ENCODE measurements at places on chromosomes 2 and 18.

- DNase-seq, result no peak
Measured at GRCh38 chr2:91477731-91478672, 2786.5 kb downstream of the RPIA start.

GRCh38 chr18:63579616-63580015 is 7.5 kb upstream of the SERPINB13 start:
- no peak for DNase-seq

DNA sequence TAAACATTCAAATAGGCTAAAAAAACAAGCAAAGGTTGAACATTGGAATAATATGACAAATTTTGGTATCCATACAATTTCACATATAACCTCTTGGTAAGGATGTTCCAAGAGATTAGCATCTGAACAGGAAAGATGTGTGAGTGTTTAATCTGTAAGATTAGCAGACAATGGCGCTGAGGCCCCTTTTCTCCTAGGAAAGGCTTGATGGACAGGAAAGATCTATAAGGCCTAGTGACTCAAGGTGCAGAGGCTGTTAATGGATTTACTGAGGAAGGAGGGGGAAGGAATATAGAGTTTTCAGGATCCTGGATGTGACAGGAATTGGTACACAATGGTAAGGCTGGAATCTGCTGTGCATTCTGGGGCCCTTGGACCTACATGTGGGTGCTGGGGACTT is 48.1 kb upstream of the SMAD2 start:
- DNase-seq, result no peak

DNA sequence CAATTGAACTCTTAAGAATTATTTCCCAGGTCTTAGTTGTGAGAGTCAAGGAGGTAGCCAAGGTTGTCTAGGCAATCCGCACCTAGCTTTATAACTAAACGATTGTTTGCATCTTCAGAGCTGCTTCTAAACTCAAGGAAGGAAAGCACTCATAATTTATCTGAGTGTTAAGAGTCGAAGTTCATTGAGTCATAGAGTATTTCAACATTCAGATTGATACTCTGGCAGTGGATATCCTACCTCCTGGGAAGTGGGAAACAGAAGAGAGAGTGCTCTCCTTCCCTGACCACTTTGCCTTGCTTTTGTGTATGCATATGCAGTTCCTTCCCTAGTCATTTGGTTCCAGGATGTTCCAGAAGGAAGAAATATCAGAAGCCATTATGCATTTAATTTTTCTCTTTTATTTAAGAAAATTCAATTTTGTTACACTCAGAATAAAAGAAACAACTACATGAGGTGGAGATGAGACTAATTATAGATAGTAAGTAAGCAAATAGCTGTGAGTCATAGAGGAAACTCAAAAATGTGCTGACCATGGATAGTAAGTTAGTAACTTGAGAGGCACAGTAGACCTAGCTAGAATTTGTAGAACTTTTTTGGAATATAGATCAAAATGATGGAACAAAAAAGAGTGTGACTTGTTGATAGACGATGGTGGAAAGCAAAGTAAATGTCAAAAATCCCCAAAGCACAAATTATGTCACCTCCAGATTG is 35.4 kb upstream of the FSHR start:
- no peak for DNase-seq

DNA sequence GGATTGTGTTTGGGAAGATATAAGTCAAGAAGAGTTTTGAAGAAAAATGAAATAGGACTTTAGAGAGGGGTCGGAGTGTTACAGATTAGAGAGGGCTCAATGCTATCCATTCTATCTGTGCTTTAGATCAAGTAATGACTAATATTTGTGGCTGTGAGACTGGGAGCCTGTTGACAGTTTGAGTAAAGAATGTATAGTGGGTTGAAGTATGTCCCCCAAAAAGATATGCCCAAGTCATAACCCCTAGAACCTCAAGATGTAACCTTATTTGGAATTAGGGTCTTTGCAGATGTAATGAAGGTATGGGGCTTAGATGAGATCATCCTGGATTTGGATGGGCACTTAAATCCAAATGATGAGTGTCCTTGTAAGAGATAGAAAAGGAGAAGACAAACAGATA is 55.3 kb upstream of the SERPINE2 start:
- DNase-seq, result no peak

- no peak for DNase-seq
Measured at GRCh38 chr2:168889635-168890005, 610 bp downstream of the SPC25 start.

- DNase-seq, result no peak
Measured at GRCh38 chr2:236862961-236863728, 222.5 kb upstream of the COPS8 start.

DNA sequence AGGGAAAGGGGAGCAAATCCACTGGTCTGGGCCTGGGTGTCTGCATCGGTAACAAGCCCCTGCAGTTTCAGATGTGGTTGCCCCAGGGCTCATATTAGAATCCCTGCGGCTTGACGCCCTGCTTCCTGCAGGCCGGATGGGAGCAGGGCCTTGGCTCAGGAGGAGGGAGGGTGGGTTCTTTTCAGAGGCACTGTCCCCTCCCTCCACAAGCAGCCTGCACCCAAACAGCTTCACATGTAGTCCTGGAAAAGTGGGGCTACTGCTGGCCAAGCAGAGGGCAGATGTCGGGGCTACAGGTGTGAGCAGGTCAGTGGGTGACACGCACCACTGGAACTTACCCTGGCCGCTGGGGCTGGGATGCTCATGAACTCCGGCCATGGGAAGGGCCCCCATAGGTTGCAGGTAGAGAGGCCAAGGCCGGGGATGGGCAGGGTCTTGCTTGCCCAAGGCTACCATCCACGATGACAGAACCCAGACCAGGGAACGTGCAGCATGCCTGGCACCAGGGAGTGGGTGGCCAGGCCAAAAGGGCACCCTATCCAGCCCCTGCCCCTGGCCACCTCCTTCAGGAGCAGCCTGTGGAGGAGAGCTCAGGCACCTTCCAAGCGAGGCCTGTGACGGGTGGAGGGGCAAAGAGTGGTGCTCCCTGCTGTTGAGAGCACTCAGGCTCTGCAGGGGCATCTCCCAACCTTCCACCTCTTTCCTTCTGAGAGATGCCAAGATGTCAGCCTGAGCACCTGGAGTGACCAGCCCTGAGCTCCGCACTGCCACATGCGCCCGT is 16.8 kb downstream of the ARID5A start:
- DNase-seq, result no peak

- DNase-seq, result no peak
Measured at GRCh38 chr18:60311676-60312360, 60.8 kb downstream of the MC4R start.

DNA sequence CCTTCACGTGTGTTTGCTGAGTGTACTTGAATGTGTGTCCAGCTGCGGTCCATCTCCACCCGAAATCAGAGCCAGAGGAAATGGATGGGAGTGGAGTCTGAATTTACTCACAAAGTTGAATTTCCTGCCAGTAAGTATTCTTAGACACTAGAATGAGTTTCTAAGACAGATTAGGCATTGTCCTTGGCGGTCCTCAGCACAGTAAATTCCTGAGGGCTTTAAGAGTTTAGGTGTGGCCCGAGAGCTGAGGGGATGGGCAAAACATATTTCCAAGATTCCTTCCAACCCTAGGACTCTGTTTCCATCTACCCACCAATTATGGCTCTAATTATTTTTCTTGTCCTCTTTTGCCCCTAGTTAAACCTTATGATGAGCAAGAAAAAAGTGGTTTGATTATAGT is 90.3 kb upstream of the PHLPP1 start:
- DNase-seq, result no peak

DNA sequence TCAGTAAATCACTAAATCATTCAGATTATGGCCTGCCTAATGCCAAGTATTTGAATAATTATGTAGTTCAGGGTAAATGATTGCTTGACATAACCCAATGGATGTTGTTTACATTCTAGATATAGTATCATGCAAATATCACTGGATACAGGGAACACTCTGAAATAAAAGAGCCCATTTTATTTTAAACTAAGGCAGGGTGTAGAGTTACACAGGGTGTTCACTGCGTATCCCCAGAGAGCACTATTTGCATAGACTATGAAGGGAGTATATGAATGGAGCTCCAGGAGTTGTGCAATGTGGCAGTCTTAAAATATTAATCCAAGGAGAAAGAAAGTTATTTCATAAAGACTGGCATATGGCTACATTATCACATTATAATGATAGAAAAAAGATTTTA is 701.1 kb upstream of the KLHL29 start:
- no peak for DNase-seq

DNA sequence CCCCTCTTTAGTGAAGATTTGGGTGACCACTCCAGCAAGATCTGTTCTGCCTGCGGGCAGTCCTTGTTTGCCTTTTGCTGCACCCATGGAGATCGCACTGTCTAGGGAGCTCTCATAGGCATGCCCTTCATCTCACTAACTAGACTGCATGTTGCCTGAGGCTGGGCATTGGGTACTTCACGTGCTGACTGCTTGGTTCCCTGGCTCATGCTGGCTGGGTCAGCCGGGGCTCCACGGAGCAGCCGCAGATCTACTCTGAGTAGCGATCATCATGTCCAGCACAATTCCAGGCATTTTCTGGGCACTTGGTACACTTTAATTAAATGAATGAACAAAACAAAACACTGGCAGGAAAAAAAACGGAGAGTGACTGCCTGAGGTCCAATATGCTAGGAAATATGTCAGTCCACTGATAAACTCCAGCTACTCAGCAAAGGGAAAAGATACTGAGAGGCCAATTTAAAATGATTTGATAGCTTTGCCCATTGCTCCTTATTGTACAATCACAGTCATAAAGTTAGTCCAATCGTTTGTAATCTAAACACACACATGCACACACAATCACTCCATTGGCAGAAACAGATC is 220.3 kb downstream of the C1D start:
- DNase-seq, result no peak

DNA sequence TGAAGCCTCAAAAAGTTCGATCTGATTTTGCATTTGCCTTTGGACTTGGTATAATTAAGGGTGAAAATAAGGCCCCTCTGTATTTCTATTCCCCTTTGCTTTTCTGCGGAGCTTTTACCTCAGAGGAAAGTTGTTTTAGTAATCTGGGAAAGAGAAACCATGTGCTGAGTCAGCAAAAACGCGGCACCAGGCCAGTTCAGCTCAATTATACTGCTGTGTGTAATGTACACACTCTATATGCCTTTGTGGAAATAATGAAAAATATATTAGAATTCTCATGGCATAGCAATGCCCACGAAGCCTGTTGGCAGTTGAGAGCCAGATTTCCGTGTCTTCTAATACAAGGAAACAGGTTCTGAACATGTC is 161.9 kb upstream of the SIX2 start:
- DNase-seq, result no peak

DNA sequence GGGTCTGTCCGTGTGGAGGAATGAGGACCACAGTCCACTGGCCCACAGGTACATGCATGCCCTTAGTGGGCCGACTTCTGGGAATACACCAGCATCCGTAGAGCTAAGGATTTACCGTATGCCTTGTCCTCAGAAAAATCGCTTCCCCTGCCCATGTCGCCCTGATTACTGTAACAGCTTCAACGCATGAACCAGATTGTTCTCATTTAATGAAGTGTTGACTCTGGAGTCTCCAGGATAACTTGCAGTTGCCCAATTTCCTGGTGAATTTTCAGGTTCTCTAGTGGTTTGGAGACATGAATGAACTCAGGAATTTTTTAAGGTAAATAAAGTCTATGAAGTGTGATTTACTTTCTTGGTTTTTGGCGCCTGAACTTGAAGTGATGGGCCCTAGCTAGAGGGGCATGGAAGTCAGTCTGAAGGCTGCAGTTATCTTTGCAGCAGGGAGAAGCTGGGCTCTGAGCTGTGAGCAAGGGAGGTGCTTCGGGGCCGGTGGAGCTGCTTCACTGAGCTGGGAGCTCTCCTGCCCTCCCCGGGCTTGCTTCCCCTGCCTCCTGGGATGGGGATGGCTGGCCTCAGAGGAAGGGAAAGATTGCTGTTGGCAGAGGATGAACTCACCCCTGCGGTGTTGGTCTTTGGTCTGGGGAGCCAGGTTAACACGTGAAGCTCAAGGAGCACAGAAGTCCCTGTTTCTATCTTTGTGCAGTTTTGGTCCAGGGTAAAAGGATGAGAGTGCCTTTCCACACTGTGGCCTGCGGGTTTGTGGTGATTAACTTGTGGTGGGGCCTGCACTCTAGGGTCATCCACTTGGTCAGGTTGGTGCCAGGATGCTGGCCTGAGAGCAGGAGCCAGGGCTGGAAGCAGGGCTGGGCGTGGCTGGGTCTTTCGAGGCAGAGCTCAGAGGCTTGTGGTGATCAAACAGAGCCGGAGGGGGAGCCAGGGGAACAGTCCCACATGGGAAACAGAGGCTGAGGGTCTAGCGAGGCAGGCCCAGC is 28.1 kb downstream of the TCF7L1 start:
- DNase-seq, result no peak

DNA sequence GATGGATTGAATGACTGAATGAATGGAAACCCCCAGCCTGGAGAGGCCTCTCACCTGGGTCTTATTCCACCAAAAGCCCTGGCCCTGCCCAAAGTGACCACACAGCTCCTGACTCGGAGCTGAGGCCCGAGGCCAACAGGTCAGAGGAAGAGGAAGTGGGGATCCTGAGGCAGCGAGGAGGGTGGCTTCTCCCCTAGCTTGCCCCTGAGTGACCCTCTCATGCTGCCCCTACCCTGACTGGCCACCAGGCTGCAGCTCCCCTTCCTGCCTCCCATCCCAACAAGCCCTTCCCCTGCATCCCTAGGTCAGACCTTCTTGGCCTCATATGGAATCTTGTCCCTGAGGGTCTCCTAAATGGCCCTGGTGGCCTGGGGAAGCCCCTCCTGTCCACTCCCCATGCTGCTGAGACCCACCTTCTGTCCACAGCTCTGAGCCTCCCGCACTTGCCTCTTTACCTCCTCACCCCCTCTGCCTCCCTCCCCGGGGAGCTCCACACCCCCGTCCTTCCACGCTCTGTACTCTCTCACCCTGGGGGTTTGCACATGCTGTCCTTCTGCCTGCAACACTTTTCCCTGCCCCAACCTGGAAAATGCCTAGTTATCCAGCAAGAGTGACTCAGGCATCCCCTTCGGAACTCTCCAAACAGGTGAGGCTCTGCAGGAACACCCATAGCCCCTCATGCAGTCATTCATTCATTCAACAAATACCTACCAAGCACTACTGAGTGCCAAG is 134.8 kb upstream of the HDAC4 start:
- DNase-seq, result no peak

GRCh38 chr18:59387687-59388565 is 28.9 kb upstream of the LMAN1 start:
- no peak for DNase-seq

All from activated CD4-positive, alpha-beta T cell treated with anti-CD3 and anti-CD28 coated beads, Interleukin-2, amount 50 U/mL, for 24 hours (primary cell).